ENCODE measurements at places on chromosomes 11 and 22.

DNA sequence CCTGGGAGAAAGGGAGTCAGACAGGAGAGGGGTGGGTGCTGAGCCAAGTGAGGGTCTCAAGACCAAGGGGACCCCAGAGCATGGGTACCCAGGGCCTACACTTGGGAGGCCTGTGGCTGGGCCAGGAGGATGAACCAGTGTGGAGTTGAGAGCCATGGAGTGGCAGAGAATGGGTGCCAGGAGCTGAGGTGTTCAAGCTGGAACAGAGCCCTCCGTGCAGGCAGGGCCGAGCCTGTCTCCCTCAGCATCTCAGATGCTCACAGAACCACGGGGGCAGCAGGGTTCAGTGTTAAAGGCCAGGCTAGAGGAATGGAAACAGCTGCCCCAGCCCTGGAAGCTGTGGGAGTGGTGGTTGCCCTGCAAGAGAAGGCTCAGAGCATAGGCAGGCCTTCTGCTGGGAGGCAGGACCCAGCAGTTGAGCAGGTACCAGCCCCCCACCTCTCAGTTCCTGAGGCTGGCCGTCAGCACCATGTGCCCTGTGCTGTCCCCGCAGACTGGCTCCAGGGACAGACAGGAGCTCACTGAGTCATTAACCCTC, 32.3 kb downstream of the RSPH14 start:
- no peak for DNase-seq

DNA sequence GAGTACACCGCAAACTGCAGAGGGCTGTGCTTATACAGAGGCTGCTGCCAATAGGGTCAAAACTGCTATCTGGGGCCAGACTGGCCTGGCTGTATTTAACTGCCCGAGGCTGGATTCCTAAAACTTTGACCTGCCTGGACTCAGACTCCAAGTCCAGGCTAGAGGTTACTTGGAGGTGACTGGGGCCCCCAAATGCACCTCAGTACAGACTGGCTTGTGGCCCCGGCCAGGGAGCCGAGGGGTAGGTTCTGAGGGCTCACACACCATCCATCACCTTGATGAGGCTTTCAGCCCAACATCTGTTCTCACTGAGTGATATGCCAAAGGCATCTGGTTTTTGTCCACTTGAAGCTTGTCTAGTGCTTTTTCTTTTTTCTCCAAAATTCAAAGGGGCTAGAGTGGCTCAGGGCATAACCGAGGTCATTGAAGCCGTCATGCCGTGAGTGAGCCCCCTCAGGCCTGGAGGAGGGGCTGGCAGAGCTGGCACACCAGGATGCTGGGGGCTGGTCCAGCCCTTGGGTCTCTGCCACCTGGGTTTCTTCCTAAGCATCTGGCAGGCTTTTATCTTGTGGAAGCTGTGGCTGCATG, 52.4 kb upstream of the TTLL12 start:
- DNase-seq = no peak

DNA sequence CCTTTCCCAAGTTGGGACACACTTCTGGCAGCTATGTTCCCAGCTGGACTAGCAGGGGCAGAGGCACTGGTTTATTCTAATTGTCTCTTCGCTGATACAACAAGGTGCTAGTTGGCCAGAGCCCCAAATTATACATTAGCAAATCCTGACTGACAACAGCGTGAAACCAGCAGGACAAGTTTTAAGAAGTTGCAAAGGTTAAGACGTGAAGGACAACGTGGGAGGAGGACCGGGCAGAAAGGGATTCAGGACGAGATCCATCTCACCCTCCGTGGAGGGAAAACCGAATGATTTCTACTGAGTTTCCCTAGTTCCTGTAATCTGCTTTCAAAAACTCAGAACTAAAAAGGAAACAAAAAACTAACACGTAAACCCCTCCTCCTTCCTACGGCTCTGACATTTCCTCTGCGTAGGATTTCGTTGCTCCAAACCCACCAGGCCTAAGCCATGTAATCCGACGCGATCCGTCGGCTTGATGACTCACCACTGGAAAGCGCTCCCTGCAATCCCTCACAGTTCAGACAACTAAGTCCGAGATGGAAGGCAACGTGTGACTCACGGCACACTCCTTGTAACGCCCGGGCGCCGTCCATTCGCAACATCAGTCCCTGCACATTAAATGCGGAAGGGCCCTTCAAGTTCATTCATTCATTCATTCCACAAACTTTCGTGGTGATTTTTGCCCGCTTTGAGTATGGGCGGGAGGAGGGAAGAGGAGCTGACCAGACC, 703 bp downstream of the POGLUT3 start:
- peak; percentile 27 for DNase-seq

- DNase-seq = no peak
Observed at GRCh38 chr11:116842909-116843308, 5.5 kb upstream of the APOA1 start.

DNA sequence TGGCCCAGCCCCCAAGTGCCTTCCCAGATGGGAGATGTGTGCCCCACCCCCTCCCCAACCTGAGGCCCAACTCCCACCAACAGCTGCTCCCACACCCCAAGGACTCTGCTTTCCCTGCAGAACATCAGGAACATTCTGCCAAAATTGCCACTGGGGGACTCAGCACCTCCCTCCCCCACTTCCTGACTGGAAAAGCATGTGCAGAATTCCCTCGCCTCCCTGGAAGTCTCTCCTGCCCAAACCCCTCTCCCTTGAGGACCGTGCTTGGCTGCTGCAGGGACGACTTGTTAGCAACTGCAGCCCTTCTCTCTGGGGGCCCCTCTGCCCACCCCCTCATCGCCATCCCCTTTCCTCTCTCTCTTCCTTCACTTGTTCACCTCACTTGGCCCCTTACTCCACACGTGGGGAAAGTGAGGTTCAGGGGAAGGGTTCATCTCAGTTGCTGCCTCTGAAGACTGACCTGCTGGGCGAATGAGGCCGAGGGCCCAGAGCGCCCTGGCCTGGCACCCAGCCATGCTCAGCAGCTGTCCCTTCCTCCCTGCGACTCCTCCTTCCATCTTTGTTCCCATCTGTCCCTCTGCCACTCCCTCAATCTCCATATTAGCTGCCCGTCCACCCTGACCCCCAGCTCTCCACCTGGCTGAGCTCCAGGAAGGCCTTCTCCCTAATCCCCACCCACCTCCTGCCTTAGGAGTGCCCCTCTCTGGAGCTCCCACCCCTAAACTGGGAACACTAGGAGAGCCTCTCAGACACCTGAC, 105.1 kb downstream of the CHST1 start:
- DNase-seq = no peak

- no peak for DNase-seq
Observed at GRCh38 chr11:127733552-127733951, 733.0 kb upstream of the KIRREL3 start.

- no peak for DNase-seq
Observed at GRCh38 chr11:12993626-12994025, 15.5 kb upstream of the RASSF10 start.

GRCh38 chr22:37365950-37366349, 61.3 kb downstream of the ELFN2 start:
- no peak for DNase-seq

DNA sequence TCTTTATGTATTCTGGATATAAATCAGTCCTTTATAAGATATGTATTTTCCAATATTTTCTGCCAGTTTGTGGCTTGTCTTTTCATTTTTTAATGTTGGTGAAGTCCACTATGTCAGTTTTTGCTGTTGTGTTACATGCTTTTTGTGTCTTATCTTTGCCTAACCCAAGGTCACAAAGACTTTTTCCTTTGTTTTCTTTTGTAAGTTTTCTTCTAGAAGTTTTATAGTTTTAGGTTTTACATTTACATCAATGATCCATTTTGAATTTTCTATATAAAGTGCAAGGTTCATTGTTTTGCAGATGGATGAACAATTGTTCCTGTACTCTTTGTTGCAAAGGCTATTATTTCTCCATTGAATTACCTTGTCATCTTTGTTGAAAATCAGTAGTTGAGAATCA, 69.3 kb downstream of the UVRAG start:
- DNase-seq = no peak

- no peak for DNase-seq
Observed at GRCh38 chr11:64562723-64563351, 28.2 kb upstream of the SLC22A12 start.
